Suprapubic skin (tissue), 4 donors: ENCODE measurements at places on chromosomes 3 and 15.

DNA sequence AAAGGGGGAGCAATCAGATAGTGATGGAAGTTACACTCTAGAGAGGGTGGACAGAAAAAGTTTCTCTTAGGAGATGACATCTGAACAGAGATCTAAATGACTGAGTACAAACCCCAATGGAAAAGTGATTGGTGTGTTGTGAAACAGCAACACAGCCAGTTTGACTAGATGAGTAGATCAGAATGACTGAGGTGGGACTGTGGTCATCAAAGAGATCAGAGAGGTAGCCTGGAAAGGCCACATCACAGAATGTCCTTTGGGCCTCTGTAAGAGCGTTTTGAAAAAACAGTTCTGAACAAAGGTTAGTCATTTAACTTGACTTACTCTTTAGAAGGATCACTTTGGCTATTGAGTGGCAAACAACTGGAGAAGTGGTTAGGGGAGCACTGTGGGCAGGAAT is 10.6 kb downstream of the LRRC58 start:
- DNase-seq, result no peak

DNA sequence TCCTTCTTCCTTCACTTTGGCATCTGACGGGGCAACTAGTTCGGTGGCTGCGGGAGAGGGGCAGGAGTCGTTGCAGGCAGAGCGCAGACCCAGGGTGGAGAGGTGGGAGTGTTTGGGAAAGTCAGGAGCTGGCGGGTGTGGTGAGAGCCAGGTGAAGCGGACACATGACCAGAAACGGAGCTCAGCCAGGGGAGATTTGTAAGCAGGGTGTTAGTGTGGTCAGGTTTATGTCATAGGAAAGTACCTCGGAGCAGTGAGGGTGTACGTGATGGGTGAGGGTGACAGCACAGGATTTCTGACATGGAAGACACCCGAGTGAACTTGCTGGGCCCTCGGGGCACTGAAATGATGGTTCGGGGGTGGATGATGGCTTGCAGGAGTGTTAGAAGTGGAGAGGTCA is 247.4 kb upstream of the TPM1 start:
- DNase-seq, result no peak

GRCh38 chr3:180421721-180422120 is 180.2 kb upstream of the TTC14 start:
- no peak for DNase-seq

DNA sequence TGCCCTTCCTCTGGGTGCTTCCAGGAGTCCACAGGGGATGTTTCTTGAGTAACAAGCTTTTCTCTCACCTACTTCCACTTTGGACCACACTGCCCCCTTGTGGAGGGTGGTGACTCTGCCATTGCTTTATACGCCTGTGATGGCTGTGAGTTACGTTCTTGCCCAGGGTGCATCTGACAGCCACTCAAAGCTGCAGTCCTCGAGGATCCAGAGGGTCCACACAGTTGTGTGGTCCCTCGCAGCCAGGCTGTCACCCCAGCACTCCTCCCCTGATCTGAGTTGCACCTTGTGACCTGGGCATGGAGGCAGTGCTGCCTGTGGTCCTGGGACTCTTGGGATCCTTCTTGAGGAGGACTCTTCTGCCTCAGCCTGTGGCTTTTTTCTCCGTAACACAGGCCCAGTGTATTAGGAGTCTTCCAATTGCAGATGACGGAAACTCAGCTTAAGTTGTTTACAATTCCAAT is 23.4 kb downstream of the FOXL2 start:
- peak; percentile 91 for DNase-seq

DNA sequence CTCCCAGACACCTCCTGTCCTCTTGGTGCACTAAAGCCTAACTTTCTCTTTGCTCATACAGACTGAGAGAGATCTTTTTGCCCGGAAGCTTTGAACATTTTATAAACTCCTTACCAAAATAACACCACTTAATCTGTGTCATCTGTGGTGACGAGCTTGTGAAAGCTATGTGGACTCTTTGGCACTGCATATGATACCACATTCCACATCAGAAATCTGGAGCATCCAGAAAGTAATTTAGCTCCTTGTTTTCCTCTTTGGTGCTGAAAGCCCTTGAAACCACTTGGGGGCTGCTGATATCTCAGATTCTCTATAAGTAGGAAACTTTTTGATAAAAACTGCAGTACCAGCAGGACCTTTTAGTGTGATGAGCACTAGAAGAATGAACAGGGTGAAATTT is 128.3 kb downstream of the ALCAM start:
- no peak for DNase-seq
